Omental fat pad (tissue), 4 donors: ENCODE measurements at places on chromosomes 11 and 22.

- DNase-seq = no peak
Observed at GRCh38 chr11:97937501-97937900, 1083.2 kb upstream of the CNTN5 start.

DNA sequence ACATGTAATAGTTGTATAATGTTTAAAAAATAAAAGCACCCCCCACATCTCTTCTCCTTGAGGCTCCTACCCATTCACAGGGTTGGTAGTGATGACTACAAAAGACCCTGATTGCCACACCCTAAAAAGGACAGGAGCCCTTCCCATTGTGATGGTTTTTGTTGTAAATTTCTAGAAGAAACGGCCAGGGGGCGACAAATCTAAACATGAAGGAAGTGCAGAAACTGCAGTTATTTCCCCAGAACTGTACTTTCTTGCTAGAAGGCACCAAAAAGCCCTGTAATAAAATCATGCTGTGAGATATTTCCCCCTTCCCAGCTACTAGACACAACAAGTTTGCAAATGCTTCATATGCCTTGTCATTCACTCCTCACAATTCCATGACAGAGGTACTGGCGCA lies 10.8 kb downstream of the PRR5L start:
- DNase-seq = no peak

DNA sequence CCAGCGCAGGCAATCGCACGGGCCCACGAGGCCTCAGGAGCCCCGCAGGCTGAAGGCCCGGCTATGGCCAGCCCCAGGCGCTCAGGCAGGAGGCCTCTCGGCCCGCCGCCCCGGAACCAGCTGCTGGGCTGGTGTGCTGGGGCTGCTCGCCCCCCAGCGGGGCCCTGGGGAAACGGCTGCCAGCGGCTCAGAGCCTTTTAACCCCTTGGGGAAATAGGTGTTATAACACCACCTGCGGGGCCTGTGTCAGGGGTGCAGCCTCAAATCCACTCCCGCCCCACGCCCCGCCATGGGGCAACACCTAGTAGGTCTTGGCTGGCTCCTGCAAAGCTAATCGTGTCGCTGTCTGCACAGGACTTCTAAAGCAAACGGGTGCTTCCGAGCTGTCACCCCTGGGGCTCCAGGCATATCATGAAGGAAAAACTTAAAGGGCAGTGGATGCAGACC lies 237.4 kb downstream of the TTC28 start:
- no peak for DNase-seq

DNA sequence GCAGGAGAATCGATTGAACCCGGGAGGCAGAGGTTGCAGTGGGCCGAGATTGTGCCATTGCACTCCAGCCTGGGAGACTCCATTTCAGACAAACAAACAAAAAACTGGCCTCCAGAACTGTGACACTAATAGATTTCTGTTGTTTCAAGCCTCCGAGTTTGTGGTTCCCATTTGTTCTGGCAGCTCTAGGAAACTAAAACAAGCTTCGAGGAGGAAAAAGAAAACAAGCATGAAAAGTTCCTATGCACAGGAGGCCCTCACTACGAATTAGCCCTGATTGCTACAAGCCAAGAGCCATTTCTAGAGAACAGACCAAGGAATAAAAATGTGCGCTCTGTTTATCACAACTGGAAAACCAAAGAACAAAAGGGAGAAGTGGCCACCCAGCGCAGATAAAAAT lies 47.8 kb upstream of the SHANK2 start:
- DNase-seq = no peak

GRCh38 chr22:30247974-30248373 lies 1.4 kb upstream of the LIF start:
- DNase-seq = no peak

DNA sequence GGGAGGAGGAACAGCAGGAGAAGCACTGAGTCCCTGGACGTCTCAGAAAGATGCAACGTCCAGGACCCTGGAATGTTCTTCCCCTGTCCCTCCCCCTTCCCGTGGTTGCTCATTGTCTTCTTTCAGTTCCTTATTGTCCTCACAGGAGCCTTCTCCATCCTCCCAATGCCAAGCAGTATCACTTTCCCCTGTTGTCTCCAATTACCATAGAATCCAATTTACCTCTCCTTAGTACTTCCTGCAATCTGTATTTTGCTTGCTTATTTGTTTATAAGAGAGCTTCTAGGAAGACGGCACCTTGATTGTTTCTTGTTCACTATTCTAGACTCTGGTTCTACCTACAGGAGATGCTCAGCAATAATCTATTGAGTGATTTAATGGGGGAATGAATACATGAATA lies 1273.7 kb downstream of the LRRC4C start:
- DNase-seq = no peak

- DNase-seq = no peak
Observed at GRCh38 chr22:22935056-22935545, 47.5 kb downstream of the IGLL5 start.

DNA sequence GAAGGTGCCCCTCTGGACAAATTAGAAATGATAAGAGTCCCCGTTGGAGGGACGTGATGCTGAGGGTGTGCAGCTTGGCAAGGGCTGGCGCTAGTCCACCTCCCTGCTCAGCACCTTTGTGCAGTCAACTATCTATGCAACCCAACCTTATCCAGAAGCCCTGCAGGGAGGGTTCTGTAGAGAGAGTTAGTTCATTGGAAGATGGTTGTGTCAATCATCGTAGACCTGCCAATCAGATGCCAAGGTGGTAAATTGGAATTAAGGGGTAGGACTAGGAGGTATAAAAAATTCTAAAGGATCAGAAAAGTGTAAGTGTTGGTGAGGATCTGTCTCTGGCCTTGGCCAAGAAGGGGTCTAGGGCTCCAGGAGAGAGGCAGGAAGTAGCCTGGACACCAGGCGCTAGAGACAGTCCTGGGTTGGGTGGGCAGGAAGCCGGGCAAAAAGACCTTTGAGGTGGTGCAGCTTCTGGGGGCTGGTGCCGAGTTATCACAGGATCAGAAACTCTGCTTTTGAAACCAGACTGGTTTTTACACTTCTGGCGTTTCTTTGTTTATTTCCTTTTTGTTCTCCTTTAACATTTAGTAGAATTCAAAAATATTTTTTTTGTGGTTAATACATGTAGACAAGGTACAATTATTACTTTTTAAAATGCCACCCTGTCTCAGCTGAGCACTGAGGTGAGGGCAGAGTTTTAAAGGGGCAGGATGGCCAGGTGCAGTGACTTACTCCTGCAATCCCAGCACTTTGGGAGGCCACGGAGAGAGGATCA lies 1.6 kb downstream of the C1QTNF6 start:
- DNase-seq = no peak

GRCh38 chr22:39851606-39852315 lies 41.8 kb downstream of the ENTHD1 start:
- no peak for DNase-seq

GRCh38 chr11:46698597-46698996 lies 1.8 kb downstream of the ARHGAP1 start:
- DNase-seq = no peak

DNA sequence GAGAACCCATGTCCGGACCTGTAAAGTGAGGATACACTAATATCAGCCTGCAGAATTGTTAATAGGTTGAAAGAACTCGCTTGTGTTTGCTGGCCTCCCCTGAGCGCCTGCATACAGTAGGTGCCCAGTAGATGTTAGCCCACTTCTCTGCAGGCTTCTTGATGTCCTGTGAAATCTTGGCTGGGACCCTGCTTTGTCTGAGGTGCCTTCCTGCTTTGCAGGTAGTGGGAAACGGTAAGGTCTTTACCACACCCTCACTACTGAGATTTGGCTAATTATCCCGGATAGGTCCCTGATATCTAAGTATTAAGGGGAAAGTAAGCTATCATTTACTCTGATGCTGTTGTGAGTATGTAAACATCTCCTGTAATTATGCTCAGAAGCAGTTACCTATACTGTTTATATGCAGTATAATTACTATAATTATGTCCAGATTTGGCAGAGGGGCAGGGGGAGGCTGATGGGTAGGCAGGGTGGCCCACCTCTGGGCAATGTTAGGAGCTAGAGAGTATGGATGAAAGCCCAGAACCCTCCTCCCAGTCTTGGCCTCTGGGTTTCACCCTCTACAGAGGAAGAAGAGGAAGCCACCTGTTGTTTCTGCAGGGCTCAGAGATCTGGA lies 1.2 kb upstream of the ARRB1 start:
- no peak for DNase-seq

GRCh38 chr11:113596658-113597057 lies 109.5 kb downstream of the TMPRSS5 start:
- DNase-seq = no peak

- no peak for DNase-seq
Observed at GRCh38 chr11:35230388-35230787, 91.4 kb downstream of the CD44 start.

DNA sequence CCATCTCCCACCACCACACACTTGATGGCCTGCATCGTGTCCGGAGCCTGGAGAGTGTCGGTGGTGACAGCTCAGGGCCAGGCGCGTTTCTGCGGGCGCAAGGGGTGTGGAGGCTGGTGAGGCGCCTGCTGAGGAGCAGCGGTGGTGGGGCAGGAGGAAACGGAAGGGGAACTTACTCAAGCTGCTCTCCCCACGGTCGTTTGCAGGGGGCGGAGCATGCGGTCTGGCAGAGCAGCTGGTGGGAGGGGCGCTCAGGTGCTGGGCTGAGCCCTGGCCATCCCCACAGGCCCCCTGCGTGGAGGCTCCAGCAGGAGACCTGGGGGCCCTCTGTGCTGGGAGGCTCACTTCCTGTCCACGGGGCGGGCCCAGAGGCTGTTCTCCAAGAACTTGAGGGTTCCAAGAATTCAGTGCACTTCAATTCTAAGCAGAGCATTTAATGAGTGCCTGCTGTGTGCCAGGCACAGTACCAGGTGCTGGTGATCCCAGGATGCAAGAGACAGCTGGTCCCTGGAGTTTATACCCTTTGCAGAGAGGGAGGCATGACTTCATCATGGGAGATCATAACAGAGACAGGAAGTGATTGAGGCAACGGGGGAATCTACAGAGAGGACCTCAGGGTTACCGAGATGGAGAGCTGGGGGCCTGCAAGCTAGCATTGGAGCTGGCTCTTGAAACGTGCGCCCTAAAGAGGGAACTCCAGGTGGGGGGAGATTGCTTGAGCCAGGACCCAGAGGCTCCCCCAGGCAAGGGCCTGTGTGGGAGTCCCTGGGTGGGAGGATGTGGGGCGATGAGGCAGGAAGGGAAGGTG lies at the start of gene RAC2:
RAC2 (minus strand) TSS at position 156 of the 808 bp plus-strand sequence; CDS start at position 35, 121 bp downstream.
- DNase-seq = no peak

DNA sequence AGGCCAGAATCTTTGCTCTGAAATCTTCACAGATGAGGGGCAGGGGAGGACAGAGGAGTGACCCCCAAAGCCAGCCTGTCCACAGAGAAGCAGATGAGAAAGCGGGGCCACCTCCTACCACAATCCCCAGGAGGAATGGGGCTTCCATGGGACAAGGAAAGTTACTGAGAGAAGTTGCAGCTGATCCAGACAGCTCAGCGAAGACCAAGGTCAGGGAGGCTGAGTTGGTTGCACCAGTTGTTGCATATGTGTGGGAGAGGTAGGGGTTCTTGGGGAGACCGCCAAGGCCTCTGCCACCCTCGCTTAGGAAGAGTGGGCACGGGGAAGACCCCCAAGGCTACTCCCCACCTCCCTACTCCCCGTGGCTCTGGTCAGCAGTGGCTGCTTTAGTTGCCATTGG lies 81.6 kb upstream of the EIF3D start:
- DNase-seq = no peak

GRCh38 chr11:120017582-120018150 lies 120.2 kb downstream of the TRIM29 start:
- no peak for DNase-seq

DNA sequence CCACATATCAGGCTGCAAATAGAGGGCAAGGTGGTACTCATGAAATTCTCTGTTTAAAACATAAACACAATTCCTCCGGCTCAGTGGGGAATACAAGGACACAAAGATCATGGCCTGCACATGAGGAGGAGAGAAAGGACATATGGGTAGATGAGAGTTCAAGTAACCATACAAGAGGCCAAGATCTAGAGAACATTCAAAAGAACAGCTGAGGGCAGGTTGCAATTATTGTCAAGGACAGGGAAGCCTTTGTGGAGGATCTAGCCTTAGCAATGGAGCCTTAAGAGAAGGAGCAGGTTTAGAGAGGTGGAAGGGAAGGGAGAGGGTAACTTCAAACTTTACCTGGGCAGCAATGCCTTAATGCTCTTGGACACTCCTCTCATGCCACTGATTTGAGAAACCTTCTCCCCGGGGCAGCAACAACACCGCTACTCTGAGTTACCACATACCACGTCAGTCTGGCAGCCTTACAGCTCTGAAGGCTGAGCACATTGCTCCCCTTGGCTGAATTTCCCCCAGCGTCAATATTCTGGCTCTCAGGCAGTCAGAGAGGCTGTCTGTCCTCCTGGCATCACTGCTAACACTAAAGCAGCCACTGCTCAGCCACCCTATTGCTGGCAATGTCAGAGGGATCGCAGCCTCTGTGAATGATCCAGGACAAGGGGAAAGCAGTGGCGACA lies 55.5 kb downstream of the CLPB start:
- DNase-seq = no peak

GRCh38 chr11:113293936-113294335 lies 20.4 kb upstream of the TTC12 start:
- DNase-seq = no peak

- no peak for DNase-seq
Observed at GRCh38 chr11:96307776-96308140, 35.2 kb downstream of the MAML2 start.

DNA sequence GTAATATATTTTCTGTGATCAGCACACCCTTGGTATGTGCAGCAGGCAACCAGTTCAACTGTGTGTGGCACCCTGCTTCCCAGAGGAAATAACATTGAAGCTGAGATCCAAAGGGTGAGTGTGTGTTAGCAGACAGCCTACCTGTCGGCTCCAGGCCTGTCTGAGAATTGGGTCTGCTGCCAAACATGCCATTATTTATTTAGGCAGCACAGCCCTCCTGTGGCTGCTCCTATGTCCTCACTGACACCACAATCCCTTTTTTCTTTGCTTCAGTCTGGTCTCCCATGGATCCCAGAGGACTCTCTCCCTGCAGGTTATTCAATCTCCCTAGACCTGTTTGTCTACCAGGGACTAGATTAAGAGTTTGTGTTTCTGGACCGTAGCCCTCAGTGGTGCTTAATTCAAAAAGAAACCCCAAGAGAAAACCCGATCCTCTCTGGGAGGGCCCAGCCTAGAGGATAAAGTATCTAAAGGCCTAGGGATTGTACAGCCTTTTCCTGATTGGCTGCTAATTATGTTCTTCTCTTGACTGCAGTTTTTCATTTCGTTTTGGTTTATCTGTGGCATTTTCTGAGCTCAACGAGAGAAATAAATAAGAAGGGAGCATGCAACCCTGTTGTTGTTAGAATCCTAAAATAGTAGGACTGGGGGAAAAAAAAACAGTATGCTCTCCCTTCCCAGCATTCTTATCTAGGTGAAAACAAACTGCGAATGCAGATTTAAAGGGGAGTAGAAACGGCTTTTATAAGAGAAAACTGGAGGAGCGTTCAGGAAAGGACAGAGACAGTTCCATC lies 24.1 kb downstream of the KCNE3 start:
- no peak for DNase-seq

- no peak for DNase-seq
Observed at GRCh38 chr11:103055221-103055890, 36.6 kb downstream of the DCUN1D5 start.
